T-helper 2 cell (primary cell): ENCODE measurements at places on chromosomes 7 and 10.

DNA sequence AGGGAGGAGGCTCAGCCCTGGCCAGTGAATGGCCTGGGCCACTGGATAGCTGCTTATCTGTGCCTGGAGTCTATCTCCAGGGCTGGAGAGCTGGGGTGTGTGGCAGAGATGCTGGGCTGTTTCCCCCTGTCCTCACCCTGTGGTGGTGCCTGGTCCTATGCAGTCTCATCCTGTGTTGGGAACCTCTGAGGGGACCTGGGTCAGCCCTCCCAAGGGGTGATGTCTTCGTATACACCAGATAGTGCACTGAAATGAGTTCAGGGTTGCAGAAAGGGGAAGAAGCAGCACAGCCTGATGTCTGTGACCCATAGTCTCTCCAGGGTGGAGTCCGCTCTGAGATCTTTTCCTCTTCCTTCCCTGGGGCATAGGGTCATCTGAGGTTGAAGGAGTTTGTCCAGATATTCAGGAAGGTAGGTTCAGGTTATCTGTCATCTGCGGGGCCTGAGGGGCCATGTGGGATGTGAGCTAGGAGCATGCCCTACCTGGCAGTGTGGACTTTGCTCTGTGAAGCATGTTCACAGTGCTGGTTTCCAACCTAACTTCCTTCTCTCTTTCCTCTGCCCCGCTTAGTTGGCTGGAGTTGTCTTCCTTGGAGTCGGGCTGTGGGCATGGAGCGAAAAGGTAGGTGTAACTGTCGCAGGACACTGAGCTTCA, 33.4 kb upstream of the SH2D4B start:
- no peak for DNase-seq

- DNase-seq = no peak
These were observed 539.7 kb downstream of the GATA3 start for GRCh38 chr10:8594176-8594575.

DNA sequence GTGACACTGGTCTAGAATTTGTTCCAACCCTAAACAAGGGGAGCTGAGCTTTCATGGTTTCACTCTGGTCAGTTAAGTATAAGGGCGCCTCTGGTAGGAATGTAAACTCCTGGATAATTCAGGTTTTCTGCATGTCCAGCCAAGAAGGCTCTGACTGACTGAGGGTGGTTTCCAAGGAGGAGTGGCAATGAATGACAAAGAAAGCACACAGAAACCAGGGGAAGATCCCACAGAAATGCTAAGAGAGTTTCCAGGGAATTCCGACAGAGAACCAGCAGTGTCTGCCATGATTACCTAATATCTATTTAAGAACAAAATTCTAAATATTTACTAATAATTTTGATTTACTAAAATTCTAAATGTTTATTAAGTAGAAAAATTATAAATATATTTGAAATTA, 27.3 kb upstream of the NRG3 start:
- DNase-seq = no peak

- no peak for DNase-seq
These were observed 3.3 kb upstream of the FLNC start for GRCh38 chr7:128826916-128827247.

DNA sequence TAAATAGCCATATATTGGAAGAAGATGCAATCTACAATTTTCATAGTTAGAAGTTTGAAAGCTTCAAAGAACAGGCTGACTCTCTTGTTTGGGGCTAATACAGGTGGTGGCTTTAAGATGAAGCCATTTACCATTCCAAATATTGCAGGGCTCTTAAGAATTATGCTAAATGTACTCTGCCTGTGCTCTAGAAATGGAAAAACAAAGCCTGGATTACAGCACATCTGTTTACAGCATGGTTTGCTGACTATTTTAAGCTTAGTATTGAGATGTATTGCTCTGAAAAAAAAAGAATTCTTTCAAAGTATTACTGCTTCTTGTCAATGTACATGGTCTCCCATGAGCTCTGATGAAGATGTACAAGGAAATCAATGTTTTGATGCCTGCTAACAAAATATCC, 34.2 kb downstream of the AGMO start:
- DNase-seq = no peak
